CD14-positive monocyte (primary cell): ENCODE measurements at places on chromosomes 16 and 17. TPM values are rescaled to one million over a fixed set of nuclear protein-coding genes. Genes with fewer than 3 reads are reported as not detected.

DNA sequence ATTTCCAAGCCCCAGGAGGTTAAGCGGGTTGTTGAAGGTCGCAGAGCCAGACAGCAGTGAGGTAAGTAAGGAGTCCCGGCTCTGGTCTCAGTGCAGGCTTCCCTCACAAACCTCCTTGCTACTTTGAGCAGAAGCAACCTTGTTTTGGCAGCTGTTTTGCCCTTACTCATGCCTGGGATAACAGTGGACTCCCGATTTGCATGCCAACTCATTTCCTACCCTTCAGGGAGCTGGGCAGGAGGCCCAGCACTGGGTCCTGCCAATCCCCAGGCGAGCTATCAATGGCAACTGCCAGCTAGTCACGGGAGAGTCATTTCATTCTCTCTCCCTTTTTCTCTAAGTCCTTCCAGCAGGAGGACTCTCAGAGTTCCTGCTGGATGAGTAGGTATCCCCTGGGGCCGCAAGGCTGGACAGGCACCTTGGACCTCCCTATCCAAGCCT lies 72.0 kb upstream of the KSR1 start:
- DNase-seq = no peak

GRCh38 chr16:31868691-31869167 lies 4.9 kb upstream of the ZNF267 start:
- peak; percentile 82 for DNase-seq

- DNase-seq = peak; percentile 90
Measured at GRCh38 chr17:560432-560873, 154.2 kb downstream of the VPS53 start.

- DNase-seq = no peak
Measured at GRCh38 chr17:74678541-74678940, 34.2 kb downstream of the CD300LF start.

DNA sequence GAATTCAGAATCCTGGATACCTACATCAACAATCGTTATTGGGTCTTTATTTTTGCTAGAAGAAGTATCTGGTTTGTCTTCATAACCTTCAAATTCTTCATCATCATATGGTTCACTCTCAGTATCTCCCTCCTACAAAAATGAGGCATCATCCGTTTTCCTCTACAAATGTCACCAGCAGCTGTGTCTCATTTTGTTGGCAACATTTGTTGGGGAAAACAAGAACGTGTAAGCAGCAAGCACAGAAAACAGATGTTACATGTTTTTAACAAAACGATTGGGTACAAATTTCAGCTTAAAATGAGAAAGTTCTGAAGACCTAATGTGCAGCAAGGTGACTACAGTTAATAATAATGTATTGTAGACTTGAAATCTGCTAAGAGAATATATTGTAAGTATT lies 8.7 kb downstream of the CCDC47 start:
- no peak for DNase-seq

DNA sequence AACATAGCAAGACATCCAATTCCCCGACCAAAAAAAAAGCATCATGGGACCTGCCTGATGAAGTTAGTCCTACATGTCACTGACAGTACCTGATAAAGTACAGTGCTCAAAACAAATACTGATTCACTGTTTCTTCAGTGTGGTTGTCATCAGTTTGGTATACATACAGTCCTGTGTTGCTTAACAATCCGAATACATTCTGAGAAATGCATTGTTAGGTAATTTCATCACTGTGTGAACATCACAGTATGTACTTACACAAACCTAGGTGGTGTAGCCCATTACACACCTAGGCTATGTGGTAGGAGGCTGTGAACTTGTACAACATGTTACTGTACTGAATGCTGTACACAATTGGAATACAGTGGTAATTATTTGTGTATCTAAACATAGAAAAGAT lies 19.0 kb upstream of the FA2H start:
- DNase-seq = no peak

Gene KRT31
- not detected for polyA plus RNA-seq
